HTR-8/SVneo (cell line): ENCODE measurements at places on chromosomes 11 and 22.

- no peak for DNase-seq
Measured at GRCh38 chr11:78289552-78290292, 101.0 kb downstream of the USP35 start.

DNA sequence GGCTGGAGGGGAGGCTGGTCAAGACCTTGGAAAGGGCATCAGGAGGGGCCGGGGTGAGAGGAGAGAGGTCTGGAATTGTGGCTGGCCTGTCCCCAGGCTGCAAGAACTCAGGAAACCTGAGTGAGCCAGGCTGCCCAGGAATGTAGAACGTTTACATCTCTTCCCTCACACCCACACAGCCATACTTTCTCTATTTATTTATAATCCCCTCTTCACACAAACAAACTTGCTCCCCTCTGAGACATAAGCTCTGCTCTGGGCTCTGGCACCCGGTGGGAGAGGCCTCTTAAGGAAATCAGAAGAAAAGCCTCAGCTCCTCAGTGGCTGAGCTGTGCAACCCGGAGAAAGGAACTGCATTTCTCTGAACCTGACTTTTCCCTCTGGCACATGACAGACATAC lies 5.5 kb downstream of the CHRDL2 start:
- no peak for DNase-seq

DNA sequence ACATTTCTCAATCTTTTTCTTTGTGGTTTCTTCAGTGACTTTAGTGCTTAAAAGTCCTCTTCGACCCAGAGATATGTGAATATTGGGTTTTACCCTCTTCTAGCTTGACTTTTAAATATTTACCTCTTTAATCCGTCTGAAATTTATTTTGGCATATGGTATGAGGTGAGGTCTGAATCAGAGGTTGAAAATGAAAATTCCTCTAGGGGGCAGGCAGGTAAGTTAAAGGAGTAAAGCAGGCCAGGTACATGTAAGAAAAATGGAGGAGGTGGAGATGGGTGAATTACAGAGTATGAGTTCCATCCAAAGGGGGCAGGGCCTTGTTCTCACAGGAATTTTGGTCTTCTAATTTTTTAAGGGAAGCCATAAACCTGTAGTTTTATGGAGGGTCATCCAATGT lies 263.8 kb upstream of the NARS2 start:
- DNase-seq = no peak

DNA sequence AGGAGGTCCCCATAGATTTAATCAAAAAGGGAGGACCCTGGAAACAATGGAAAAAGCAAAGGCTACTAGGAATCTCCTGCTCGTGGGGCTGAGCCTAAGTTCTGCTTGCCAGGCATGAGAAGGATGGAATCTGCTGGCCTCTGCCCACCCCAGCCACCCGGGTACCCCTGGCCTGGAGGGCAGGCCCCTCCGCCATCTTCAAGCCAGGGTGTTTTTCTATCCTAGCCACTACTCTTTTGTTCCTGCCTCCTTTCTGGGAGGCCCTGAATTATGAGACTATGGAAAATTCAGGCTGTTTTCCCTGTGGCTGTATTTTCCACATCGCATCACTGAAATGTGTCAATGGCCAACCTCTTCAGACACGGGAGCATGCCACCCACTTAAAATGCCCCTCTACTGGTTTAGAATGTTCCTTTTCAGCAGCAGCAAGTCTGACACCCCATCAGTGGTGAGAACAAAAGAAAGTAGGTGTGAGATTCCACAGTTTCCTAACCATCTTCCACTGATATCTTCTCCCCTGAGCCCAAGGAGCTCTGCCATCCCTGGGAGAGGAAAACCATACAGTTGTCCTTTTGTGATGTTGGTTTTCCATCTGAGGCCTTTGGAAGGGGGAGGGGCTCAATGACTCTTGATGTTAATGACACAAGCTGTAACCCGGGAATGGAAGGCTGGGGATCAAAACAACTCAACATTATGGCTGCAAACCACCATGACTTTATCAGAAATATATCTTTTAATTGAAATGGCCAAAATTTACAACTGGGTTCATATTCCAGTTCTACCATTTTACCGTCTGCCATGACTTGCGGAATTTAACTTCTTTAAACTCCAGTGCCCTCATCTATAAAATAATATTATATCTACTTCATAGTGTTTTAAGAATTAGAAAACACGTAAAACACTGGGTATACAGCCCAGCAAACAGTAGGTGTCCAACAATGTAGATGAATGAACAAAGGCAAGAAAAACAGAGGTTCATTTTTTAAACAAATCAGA lies 22.2 kb downstream of the DKK3 start:
- DNase-seq = no peak
